Activated naive CD4-positive, alpha-beta T cell treated with anti-CD3 and anti-CD28 coated beads for 36 hours (primary cell): ENCODE measurements at places on chromosomes 11 and 22. TPM values are rescaled to one million over a fixed set of nuclear protein-coding genes. Genes with fewer than 3 reads are reported as not detected.
A peak's percentile ranks its signal among the peaks of the same experiment; 100 is the strongest.

DNA sequence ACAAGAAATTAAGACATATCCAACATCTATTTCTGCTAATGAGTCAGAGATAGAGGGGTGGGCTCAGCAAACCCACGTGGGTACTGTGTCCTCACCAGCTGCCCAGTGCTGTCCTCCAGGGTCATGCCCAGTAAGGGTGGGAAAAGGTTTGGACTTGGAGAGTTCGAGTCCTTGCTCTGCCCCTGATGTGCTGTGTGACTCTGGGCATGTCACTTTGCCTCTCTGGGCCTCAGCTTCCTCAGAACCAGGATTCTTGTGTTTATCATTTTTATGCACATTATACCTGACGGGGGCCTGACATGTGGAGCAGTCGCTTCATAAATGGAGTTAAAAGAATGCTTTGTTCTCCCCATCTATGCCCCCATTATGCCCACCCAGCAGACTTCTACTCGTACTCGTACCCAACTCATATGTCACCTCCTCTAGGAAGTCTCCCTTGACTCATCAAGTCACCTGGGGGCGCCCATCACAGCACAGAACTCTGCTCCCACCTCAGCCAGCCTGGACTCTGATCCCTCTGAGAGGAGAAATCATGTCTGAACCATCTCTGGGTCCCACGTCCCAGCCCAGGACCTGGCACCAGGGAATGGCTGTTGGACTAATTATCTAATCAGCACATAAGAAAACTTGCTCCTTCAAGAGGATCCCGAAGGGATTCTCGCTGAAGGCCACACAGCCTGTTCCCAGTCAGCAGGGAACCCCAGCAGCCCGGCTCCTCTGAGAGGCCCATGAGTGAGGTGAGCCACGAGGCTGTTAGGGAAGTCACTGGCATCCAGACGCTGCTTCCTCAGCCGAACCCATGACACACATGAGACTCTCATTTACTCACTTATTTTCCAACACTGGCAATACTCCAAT, 38.7 kb upstream of the TSKU start:
- DNase-seq = no peak

DNA sequence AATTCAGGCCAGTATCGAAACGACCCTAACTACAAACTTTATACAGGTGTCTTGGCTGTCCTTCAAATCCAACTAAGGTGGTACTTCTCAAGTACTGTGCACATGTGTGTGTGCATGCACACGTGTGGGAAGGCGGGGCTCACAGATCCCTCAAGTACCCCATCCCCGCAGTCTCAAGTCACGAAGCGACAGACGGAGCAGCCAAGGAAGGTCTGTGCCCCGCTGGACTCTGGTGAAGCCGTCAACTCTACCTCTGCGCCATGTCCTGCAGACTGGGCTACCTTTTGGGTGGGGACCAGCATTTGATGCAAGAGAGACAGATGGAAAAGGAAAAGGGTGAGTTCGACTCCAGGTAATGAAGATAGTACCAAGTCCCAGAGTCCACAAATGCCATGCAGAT, 169.0 kb downstream of the CRYBB2 start:
- no peak for DNase-seq

GRCh38 chr22:40960145-40960544, 9.0 kb downstream of the RBX1 start:
- DNase-seq = no peak

- DNase-seq = peak; percentile 59
Observed at GRCh38 chr22:31343235-31344191, 2.6 kb downstream of the PATZ1 start.

C1QTNF4 gene
- not detected for total RNA-seq

MAJIN gene
- 0.37 TPM for total RNA-seq

PATE2 gene
- total RNA-seq = not detected

TRIM66 gene
- total RNA-seq = 19.1 TPM

PGAP2 gene
- total RNA-seq = 38.9 TPM
